ENCODE measurements at places on chromosomes 2 and 18.

DNA sequence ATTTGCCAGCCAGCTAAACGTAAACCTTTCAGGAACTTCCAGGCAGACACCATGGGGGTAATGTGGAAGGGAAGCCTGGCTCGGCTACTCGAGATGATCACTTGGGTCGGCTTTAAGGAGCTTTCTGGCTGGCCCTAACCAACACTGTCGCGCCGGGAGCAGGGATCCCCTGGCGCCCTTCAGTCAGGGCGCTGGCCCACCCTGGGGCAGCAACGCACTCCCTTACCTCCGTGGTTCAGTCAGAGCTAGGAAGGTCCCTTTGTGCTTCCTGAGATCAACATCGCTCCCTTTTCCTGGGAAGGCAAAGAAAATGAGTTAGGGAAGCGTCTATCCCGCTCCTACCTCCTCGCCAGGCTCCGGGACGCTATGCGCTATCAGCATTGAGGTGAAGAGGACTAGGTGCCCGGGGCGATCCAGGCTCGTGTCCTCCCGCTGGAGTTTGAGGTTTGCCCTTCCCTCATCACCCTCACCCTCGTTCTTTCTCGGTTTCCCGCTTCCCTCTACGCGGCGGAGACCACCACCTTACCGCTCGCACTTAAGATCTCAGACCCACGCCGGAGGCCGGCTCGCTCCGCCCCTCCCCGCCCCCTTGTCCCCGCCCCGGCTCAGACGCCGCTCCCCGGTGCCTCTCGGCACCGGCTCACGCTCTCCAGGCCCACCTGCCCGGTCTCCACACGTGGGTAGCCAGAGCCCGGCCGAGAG, 449 bp upstream of the ATRAID start:
- DNase-seq = no peak

GRCh38 chr2:231110551-231110950, 14.3 kb downstream of the HTR2B start:
- no peak for DNase-seq

GRCh38 chr2:73956218-73956865, 28.4 kb upstream of the TET3 start:
- DNase-seq = no peak

DNA sequence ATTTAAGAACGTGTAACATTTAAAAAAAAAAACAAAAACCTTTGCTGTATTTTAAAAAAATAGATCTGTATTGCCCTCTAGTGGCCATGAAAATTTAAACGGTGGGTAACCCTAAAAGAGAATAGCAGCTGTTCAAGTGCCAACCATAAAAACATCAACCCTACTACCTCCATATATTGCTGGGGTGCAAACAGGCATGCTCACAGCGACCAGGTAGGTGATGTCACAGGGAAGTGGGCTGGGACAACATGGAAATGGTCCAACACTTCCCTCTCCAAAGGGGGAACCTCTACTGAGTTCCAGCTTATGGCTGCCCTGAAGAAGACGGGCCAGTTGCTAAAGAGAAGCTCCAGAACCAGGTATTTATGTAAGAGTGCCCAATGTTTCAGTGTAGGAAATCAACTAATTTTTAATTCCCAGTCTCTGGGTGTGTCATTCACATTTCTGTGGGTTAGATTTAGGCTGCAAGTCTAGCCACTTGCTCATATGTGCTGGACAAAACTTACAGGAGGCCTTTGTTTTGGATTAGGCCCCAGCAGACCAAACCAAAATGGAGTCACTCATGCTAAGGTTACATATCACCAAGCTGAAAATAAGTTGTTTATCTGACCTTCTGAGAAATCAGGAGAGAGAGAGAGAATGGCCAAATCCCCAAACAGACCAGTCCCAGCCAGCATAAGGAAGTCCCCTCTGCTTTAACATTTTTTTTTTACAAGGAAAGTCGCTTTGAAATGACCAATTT, 54.5 kb downstream of the SKA1 start:
- no peak for DNase-seq
